ENCODE measurements at places on chromosomes 7 and 10.

- H3K36me3 ChIP-seq = no peaks in the 10 kb centered on the region
- no peak overlapping the region for H3K27ac ChIP-seq
Measured at GRCh38 chr10:44306762-44307161, 78.1 kb downstream of the CXCL12 start.

- DNase-seq = no peak
- no peak overlapping the region for H3K27ac ChIP-seq
- no peaks in the 10 kb centered on the region for H3K27me3 ChIP-seq
- H3K4me3 ChIP-seq = no peak overlapping the region
- no peaks in the 10 kb centered on the region for H3K4me1 ChIP-seq
Measured at GRCh38 chr7:55065079-55065478, 46.3 kb downstream of the EGFR start.

DNA sequence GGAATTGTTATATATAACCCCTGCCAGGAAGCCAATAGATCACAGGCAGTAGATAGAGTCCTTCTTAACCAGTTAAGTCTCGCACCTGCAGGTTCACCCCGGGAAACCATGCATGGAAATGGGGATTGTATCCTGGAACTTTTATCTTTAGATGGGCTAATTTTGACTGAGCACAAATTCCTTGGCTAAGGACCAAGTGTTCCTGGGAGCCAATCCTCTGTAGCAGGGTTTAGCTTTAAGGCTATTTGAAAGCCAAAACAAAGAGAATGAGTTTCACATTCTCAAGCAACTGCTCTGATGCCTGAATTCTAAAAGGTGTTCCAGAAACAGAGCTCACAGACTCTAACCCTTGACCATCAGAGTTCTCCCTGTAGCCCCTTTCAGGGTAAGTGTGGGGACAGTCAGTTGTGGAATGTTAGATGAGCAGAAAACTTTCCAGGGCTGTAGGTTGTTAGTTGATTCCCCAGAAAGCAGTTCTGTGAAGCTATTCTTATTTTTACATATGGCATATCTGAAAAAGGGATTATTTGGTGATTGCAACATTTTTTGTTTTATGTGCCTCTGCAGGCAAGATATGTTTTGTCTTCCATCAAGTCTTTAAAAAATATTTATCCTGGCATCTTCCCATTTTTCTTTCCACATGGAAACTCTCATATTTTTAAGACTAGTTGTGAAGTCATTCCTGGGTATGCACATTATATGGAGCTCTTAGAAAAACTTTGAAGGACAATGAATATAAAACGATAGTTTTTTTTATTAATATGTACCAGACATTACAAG, 16.2 kb upstream of the NPVF start:
- no peak for DNase-seq
- H3K4me3 ChIP-seq = no peak overlapping the region
- H3K27ac ChIP-seq = no peak overlapping the region
- H3K4me1 ChIP-seq = no peaks in the 10 kb centered on the region
- H3K27me3 ChIP-seq = peaks cover 3% of the 10 kb centered on the region

- no peaks in the 10 kb centered on the region for H3K36me3 ChIP-seq
- H3K27me3 ChIP-seq = no peaks in the 10 kb centered on the region
- DNase-seq = no peak
- no peak overlapping the region for H3K27ac ChIP-seq
- H3K4me1 ChIP-seq = no peaks in the 10 kb centered on the region
Measured at GRCh38 chr10:30831426-30831825, 200.2 kb downstream of the ZNF438 start.

- H3K4me3 ChIP-seq = no peak overlapping the region
- no peaks in the 10 kb centered on the region for H3K36me3 ChIP-seq
- H3K27ac ChIP-seq = no peak overlapping the region
- H3K4me1 ChIP-seq = no peaks in the 10 kb centered on the region
- no peaks in the 10 kb centered on the region for H3K27me3 ChIP-seq
Measured at GRCh38 chr10:62327885-62328284, 46.3 kb upstream of the ZNF365 start.

DNA sequence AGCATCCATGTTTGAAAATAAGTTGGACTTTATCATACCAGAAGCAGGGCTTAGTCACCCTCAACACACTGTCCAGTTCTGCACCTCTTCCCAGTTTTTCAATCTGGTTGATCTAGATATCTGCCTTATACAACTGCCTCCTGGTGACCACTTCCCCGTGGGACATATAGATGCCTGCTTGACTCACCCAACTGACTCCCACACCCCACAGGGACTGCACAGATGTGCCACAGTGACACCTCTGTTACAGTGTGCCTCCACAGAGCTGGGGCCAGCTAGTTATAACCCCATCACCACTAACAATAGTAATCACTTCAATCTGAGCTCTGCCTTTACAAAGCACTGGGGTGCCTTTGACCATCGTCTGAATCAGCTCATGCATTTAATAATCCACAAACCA, 82.6 kb upstream of the AOAH start:
- H3K27ac ChIP-seq = no peak overlapping the region
- no peak overlapping the region for H3K4me3 ChIP-seq
- no peak for DNase-seq

DNA sequence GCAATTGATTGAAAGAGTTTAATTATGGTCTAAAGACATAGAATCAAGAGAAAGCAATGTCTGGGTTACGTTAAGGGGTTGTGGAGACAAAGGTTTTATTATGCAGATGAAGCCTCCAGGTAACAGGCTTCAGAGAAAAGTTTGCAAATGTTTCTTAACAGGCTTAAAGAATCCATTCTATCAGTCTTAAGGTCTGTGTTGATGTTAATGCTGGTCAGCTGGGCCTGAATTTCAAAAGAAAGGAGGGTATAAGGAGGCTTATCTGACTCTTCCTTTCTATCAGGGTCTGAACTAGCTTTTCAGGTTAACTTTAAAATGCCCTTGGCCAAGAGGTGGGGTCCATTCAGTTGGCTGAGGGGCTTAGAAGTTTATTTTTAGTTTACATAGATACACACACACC, 1004.5 kb upstream of the C7orf33 start:
- no peak overlapping the region for H3K4me3 ChIP-seq
- H3K36me3 ChIP-seq = no peaks in the 10 kb centered on the region
- DNase-seq = no peak
- H3K4me1 ChIP-seq = no peaks in the 10 kb centered on the region

DNA sequence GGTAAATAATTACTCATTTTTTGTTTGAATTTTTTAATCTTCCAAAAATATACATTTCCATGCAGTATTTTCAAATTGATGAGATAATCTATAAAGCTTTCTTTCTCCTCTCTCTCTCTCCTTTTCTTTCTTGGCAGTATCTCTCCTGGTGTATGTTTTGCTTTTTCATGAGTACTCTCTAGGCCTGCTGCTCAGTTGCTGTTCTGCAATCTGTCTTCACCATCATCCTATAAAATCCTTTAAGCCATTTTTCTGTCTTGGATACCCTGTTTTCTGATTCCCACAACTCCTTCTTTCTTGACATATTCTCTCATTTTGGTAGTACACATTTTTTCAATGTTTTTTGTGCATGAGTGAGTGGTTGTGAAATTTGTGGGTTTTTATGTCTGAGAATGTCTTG, 1558.1 kb upstream of the LRRTM3 start:
- no peak overlapping the region for H3K4me3 ChIP-seq
- no peaks in the 10 kb centered on the region for H3K27me3 ChIP-seq

DNA sequence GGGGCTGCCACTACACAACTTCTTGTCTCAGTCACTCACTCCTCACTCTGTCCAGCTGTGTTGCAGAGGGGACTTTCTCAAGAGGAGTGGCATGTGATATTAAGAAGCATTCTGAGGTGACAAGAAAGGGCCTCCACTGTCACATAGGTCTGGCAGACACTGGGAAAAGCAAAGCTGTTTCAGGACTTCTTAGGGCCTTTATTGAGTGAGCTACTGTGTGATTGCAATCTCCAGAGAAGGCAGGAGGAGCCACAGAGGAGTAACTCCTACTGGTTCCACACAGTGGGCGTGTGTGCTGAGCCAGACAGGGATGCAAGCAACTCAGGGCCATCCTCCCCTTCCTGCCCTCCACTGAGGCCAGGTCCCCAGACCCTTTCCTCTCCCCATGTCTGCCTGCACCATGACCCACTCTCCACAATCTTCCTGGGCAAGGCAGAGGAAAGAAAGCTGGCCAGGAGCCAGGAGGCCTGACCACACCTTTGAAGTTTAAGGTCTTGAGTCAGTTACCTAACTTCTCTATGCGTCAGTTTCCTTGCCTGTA, 262.0 kb upstream of the ZMIZ1 start:
- no peak overlapping the region for H3K27ac ChIP-seq
- H3K27me3 ChIP-seq = no peaks in the 10 kb centered on the region
- H3K4me3 ChIP-seq = no peak overlapping the region
- no peaks in the 10 kb centered on the region for H3K4me1 ChIP-seq

- H3K27me3 ChIP-seq = peaks cover 4% of the 10 kb centered on the region
- H3K4me3 ChIP-seq = no peak overlapping the region
- no peak for DNase-seq
- H3K27ac ChIP-seq = no peak overlapping the region
- H3K36me3 ChIP-seq = no peaks in the 10 kb centered on the region
Measured at GRCh38 chr10:63767138-63767801, 246.1 kb downstream of the REEP3 start.

DNA sequence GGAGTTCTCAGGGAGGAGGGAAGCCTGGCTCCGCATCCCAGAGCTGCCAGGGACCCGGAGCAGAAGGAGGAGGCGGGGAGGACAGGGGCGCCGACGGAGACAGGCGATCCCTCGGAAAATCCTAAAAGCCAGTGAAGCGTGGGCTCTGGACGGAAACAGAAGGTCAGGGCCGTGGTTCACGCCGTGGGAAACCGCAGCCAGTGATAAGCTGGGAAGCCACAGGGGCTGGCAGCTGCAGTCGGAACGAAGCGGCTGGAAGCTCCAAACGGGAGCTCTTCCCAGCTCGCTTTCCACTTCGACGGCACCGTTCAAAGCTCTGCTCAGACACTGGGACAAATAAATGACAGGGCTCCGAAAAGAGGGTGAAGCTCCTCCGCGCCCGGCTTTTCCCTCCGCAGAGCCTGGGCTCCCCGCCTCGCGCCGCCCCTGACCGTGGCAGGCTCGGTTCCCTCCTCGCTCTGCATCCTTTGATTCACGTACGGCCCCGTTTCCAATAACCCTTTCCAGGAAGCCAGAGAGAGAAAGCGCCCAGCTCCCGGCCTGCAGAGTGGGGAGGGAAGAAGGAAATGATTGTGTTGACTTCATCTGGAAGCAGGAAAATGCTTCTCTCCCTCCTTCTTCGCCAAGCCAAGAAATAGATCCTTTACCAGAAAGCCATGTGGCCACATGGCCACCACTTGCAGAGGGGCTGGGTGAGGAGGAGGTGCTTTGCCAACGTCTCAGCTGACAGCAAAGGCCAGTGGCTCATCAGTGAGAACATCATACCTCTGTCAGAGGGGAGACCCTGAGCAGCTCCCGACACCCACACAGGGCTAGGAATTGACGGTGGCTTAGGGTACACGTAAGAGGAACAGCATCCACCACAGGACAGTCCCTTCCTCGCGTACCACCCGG, 57.4 kb downstream of the ADRB1 start:
- peaks cover 19% of the 10 kb centered on the region for H3K27me3 ChIP-seq
- H3K36me3 ChIP-seq = no peaks in the 10 kb centered on the region
- peak overlapping the region; percentile 14 for H3K4me3 ChIP-seq
- peaks cover 29% of the 10 kb centered on the region for H3K4me1 ChIP-seq
- H3K27ac ChIP-seq = no peak overlapping the region
- no peak for DNase-seq

GRCh38 chr7:14861456-14861855, 41.1 kb downstream of the DGKB start:
- DNase-seq = no peak
- no peak overlapping the region for H3K4me3 ChIP-seq
- no peak overlapping the region for H3K27ac ChIP-seq
- H3K4me1 ChIP-seq = no peaks in the 10 kb centered on the region
- no peaks in the 10 kb centered on the region for H3K27me3 ChIP-seq

GRCh38 chr10:63414481-63415260, 51.1 kb downstream of the JMJD1C start:
- H3K27ac ChIP-seq = no peak overlapping the region
- no peaks in the 10 kb centered on the region for H3K4me1 ChIP-seq
- H3K4me3 ChIP-seq = no peak overlapping the region
- DNase-seq = no peak

DNA sequence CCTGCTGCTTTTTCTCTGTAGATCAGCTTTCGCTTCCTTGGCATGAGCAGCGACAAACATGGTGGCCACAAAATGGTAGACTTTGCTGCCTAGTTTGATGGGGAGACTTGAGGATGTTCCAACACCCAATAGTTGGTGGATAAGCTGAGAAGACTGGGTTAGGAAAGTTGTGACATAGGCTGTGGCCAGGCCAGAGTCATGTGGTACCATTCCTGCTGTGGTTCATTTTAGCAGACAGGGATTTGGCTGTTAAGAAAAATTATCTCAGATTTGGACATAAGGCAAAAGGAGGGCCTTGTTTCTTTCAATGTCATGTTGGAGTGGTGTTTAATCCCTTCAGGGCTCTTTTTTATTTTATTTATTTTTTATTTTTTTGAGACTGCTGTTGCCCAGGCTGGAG, 26.6 kb upstream of the FAM180A start:
- no peaks in the 10 kb centered on the region for H3K4me1 ChIP-seq
- H3K27ac ChIP-seq = no peak overlapping the region
- H3K36me3 ChIP-seq = no peaks in the 10 kb centered on the region
- DNase-seq = no peak
- H3K4me3 ChIP-seq = no peak overlapping the region
- no peaks in the 10 kb centered on the region for H3K27me3 ChIP-seq

- no peaks in the 10 kb centered on the region for H3K27me3 ChIP-seq
- H3K4me3 ChIP-seq = no peak overlapping the region
- no peak for DNase-seq
- H3K4me1 ChIP-seq = no peaks in the 10 kb centered on the region
Measured at GRCh38 chr10:14798636-14799035, 23.9 kb upstream of the FAM107B start.

- H3K4me1 ChIP-seq = peaks cover 14% of the 10 kb centered on the region
- no peak overlapping the region for H3K4me3 ChIP-seq
- H3K36me3 ChIP-seq = no peaks in the 10 kb centered on the region
- no peaks in the 10 kb centered on the region for H3K27me3 ChIP-seq
- no peak overlapping the region for H3K27ac ChIP-seq
- no peak for DNase-seq
Measured at GRCh38 chr10:67853512-67853911, 15.5 kb upstream of the DNAJC12 start.

DNA sequence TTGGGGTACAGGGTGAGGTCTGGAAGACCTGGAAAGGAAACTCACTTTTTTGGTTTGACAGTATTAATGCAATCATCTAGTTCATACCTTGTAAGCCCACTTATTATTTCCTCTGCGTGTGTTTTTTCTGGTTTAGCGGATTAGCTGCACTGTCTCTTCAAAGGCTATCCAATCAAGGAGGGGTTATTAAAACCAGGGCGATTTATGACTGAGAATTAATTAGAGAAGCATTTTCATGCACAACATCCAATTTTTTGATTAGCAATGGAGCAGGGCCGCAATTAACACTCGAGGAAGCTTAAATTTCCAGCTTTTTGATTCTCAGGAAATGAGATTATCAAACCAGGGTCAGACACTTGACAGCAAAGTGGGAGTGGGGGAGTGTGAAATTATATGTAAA, 248.9 kb downstream of the EXOC4 start:
- H3K36me3 ChIP-seq = no peaks in the 10 kb centered on the region
- H3K4me1 ChIP-seq = no peaks in the 10 kb centered on the region
- H3K27ac ChIP-seq = no peak overlapping the region
- no peak overlapping the region for H3K4me3 ChIP-seq
